ENCODE measurements at places on chromosomes 4 and X.

GRCh38 chrX:56232221-56233082 lies at the start of gene KLF8:
KLF8 (plus strand) TSS chrX:56232356; CDS start chrX:56233335, 979 bp downstream.
- DNase-seq, result peak; percentile 61

- DNase-seq, result no peak
Observed at GRCh38 chrX:130262231-130262630, 6.5 kb downstream of the ZNF280C start.

- DNase-seq, result no peak
Observed at GRCh38 chr4:42703813-42704212, 46.9 kb upstream of the ATP8A1 start.

- no peak for DNase-seq
Observed at GRCh38 chrX:22664826-22665225, 334.9 kb upstream of the DDX53 start.

- DNase-seq, result no peak
Observed at GRCh38 chr4:38576767-38577166, 87.2 kb upstream of the KLF3 start.

- DNase-seq, result no peak
Observed at GRCh38 chrX:123854329-123854728, 5.5 kb upstream of the XIAP start.
